ENCODE measurements at places on chromosomes 1 and 21. TPM values are rescaled to one million over a fixed set of nuclear protein-coding genes. Genes with fewer than 3 reads are reported as not detected.

DNA sequence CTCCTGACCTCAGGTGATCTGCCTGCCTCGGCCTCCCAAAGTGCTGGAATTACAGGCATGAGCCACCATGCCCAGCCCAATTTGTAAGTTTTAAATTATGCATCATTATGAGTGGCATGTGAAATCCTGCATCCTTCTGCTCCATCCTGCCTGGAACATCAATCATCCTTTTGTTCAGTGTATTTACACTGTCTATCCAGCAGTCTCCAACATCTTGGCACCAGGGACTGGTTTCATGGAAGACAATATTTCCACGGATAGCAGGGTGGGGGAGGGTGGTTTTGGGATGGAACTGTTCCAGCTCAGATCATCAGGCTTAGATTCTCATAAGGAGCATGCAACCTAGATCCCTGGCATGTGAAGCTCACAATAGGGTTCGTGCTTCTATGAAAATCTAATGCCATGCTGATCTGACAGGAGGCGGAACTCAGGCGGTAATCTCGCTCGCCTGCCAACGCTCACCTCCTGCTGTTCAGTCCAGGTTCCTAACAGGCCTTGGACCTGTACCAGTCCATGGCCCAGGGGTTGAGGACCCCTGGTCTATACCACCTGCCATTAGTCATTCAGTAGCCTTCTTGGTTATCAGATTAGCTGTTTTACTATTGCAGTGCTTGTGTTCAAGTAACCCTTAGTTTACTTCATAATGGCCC is 22.2 kb upstream of the TCEA3 start:
- H3K27me3 ChIP-seq = no peaks in the 10 kb centered on the region
- peaks cover 13% of the 10 kb centered on the region for H3K36me3 ChIP-seq
- H3K4me3 ChIP-seq = no peak overlapping the region
- DNase-seq = peak; percentile 27
- H3K4me1 ChIP-seq = peaks cover 6% of the 10 kb centered on the region
- no peak overlapping the region for H3K27ac ChIP-seq

DNA sequence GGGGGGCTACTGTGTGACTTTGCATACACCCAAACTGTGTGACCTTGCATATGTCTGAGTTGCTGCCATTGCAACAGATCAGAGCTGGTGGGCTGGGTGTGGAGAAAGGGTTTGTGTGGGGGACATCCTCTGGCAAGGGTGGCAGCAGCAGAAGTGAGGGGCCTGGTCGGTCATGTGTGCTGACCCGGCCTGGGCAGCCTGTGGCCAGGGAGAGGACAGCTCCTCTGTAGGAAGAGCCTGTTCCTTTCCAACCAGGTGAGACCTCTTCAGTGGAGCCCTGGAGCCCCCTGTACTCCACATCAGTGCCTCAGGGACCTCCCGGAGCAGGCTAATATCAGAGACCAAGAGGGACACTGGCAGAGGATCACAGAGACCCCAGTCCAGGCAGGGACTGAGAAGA is 8.3 kb downstream of the PCSK9 start:
- peaks cover 23% of the 10 kb centered on the region for H3K4me1 ChIP-seq
- no peak overlapping the region for H3K27ac ChIP-seq
- H3K27me3 ChIP-seq = no peaks in the 10 kb centered on the region
- H3K4me3 ChIP-seq = no peak overlapping the region
- H3K36me3 ChIP-seq = no peaks in the 10 kb centered on the region
- no peak for DNase-seq

DNA sequence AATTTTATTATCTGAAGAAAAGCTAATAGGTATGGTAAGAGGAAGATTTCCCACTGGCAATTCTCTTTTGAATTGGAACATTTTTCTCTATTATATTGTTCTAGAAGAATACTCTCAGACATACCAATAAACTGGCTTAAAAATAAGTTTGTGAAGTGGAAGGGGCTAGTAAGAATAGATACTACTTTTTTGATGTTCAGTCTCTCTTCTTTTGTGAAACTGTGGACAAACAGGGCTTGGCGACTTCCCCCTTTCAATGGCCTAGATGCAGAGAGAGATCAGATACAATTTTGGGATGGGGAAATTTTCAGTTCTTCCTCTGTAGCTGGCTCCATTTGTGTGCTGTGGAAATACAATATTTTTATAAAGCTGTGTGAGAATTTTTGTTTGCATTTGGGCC is 2.5 kb downstream of the PBX1 start:
- peak overlapping the region; percentile 94 for H3K27ac ChIP-seq
- no peaks in the 10 kb centered on the region for H3K27me3 ChIP-seq
- H3K36me3 ChIP-seq = no peaks in the 10 kb centered on the region
- DNase-seq = peak; percentile 63
- peak overlapping the region; percentile 66 for H3K4me3 ChIP-seq
- H3K4me1 ChIP-seq = no peaks in the 10 kb centered on the region

- no peaks in the 10 kb centered on the region for H3K27me3 ChIP-seq
- no peaks in the 10 kb centered on the region for H3K4me1 ChIP-seq
- no peak for DNase-seq
- no peak overlapping the region for H3K4me3 ChIP-seq
Observed at GRCh38 chr1:171265686-171266085, 17.4 kb downstream of the FMO1 start.

Gene LCE1A
- total RNA-seq = not detected

DNA sequence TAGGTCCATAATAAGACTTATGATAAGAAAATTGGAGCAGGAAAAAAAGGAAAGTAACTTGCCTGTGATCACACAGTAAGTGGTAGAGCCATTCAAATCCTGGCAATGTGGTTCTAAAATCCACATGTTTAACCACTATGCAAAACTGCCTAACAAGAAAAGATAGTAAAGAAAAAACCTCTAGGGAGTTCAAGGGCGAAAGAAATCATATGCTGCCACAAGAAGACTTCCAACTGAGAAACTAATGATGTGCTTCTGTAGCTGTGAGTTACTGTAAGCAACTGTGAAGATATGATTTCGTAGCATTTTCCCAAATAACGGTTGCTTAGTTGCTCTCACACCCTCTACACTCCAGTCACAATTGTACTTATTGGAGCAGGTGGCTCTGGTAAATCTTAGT is 20.9 kb upstream of the LYPLAL1 start:
- no peaks in the 10 kb centered on the region for H3K36me3 ChIP-seq
- no peaks in the 10 kb centered on the region for H3K27me3 ChIP-seq
- no peak overlapping the region for H3K4me3 ChIP-seq
- no peaks in the 10 kb centered on the region for H3K4me1 ChIP-seq
- no peak overlapping the region for H3K27ac ChIP-seq

DNA sequence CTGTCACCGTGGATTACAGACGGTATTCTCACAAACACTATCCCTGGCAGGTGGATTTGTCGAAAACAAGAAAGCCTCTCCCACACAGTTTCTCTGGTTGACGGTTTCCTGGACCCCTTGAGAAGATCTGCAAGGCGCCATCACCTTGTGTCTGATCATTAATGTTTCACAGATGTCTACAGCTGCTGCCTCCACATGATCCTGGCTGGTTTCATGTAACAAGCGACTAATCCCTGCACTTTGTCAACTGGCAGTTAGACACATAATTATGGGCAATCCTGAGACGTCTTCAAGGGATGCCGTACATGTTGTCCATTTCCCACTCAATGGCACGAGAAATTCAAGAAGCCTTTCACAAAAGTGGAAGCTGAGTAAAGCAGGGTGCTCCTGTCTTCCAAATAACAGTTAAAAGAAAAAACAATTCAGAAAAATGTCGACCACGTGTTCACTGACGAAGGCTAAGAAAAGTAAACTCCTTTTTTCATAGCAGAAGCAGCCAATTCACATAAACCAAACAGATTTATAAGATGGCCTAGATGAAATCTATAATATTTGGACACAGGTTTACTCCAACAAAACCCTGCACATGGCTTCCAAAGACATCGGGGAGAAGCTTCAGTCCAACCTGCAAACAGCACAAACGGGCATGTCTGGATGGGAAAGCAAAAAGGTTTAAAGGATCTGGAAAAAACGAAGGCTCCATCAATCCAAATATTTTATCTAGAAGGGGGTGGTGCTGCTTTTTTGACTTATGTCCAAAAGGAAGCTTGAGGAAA is 52.2 kb downstream of the CAPZB start:
- H3K36me3 ChIP-seq = no peaks in the 10 kb centered on the region
- H3K27ac ChIP-seq = peak overlapping the region; percentile 59
- no peaks in the 10 kb centered on the region for H3K27me3 ChIP-seq
- DNase-seq = no peak
- peaks cover 19% of the 10 kb centered on the region for H3K4me1 ChIP-seq

DNA sequence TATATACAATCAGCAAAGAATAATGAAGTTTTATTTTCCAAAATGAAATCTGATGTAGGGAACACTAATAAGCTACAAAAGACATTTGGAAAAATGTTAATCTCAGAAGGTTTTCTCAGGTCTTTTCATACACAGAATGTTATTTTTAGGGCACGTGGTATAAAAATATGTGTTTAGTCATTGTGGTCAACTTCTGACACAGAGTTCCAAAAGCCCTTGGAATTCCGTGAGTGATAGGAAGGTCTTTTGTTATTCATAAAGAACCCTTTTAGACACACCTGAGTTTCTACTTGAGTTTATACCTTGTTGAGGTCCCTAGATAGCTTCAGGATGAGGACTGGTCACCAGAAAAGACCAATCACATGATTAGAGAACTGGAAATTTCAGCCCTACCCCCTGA is 277.6 kb upstream of the NCAM2 start:
- H3K4me1 ChIP-seq = no peaks in the 10 kb centered on the region
- DNase-seq = no peak
- no peaks in the 10 kb centered on the region for H3K36me3 ChIP-seq
- H3K27ac ChIP-seq = no peak overlapping the region
- H3K27me3 ChIP-seq = no peaks in the 10 kb centered on the region
- no peak overlapping the region for H3K4me3 ChIP-seq

DNA sequence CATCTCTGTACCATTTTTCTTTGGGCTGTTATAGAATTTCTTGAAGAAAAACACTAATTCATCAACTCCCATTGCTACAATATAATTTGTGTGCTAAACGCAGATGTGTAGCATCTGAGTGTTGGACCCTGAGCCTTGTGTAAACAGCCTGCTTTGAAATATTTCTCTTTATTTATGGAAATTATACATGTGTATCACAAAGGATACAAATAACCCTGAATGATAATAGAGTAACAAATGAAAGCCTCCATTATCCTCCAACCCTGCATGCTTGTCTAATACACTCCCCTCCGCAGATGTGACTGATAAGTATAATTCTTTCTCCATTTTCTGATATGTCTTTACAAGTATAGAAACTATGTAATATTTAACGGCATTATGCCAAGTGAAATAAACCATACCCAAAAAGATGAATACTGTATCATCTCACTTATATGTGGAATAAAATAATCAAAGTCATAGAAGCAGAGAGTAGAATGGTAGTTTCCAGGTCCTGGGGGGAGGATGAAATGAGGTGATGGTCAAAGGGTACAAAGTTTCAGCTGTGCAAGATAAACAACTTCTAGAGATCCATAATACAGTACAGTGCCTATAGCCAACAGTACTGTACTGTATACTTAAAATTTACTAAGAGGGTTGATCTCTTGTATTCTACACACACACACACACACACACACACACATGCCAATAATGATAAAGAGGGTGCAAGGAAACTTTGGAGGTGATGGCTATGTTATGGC is 2.8 kb upstream of the ADAM30 start:
- H3K4me3 ChIP-seq = no peak overlapping the region
- H3K36me3 ChIP-seq = no peaks in the 10 kb centered on the region
- no peaks in the 10 kb centered on the region for H3K4me1 ChIP-seq
- H3K27me3 ChIP-seq = no peaks in the 10 kb centered on the region
- H3K27ac ChIP-seq = no peak overlapping the region

Gene GPA33
- total RNA-seq = 0.30 TPM

GRCh38 chr1:71774705-71775104 is 507.6 kb downstream of the NEGR1 start:
- no peaks in the 10 kb centered on the region for H3K27me3 ChIP-seq
- H3K36me3 ChIP-seq = no peaks in the 10 kb centered on the region
- H3K4me3 ChIP-seq = no peak overlapping the region
- no peak overlapping the region for H3K27ac ChIP-seq
- DNase-seq = no peak

Gene GJA4
- total RNA-seq = 4.0 TPM

Gene CFHR5
- total RNA-seq = 0.11 TPM

Gene ZNF593
- 17.6 TPM for total RNA-seq

DNA sequence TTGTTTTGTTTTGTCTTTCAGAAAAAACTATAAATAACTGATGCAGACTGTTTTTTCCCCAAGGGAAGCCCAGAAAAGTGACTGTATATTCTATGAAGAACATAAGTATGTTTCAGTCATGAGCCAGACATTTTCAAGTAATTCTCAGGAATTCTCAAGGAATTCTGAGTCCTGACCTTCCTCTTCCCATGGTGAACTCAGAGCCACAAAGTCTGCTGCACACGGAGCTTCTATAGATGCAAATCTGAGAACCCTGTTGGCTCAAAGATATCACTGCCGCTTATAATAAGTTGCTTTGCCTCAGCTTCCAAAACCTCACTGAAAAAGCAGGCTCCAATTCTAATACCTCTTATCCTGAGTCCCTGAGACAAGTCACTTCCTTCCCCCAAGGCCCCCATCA is 418.5 kb upstream of the RUNX1 start:
- H3K4me3 ChIP-seq = no peak overlapping the region
- H3K36me3 ChIP-seq = no peaks in the 10 kb centered on the region
- no peaks in the 10 kb centered on the region for H3K27me3 ChIP-seq

GRCh38 chr1:201411292-201411691 is 10.2 kb downstream of the TNNI1 start:
- no peak overlapping the region for H3K4me3 ChIP-seq
- peaks cover 6% of the 10 kb centered on the region for H3K4me1 ChIP-seq
- H3K27ac ChIP-seq = no peak overlapping the region
- no peaks in the 10 kb centered on the region for H3K27me3 ChIP-seq
- no peak for DNase-seq

DNA sequence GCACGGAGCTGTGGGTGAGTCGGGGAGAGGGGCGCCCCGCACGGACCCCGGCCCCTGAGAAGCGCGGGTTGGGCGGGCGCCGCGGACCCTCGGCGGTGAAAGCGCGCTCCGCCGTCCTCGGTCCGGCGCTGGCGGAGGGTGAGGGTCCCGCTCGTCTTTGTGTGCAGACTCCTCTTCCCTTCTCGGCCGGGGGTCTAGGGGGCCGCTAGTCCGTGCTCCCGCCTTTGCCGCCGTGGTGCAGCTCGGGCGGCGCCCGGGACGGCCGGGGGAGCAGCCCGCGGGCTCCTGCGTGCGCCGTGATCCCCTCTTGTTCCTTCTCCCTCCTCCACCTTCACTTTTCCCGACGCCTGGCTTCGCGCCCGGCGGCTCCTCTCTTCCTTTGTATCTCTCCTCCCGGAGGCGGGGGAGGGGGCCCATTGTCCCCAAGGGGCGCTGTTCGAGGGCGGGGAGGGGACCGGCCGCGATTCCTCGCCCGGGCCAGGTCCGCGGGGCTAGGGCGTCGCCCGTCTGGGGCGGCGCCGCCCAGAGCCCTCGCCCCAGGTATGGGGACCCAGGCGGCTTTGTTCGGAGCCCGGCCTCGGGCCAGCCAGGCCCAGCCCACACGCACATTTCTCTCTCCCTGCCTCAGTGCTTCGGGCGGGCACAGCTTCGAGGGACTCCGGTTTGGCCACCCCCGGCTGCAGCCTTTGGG is 519 bp downstream of the FNBP1L start:
- H3K4me3 ChIP-seq = peak overlapping the region; percentile 91
- H3K4me1 ChIP-seq = peaks cover 3% of the 10 kb centered on the region
- peak; percentile 38 for DNase-seq
- no peaks in the 10 kb centered on the region for H3K36me3 ChIP-seq
- no peaks in the 10 kb centered on the region for H3K27me3 ChIP-seq

Measured in spinal cord (tissue), 10 donors.